Mucosa of descending colon (tissue), 3 donors: ENCODE measurements at places on chromosomes 7 and 10. TPM values are rescaled to one million over a fixed set of nuclear protein-coding genes. Genes with fewer than 3 reads are reported as not detected.

KLF14 gene
- total RNA-seq = 0.19 TPM

WASL gene
- 72.4 TPM for total RNA-seq

SAMD9 gene
- total RNA-seq = 22.6 TPM

CNNM1 gene
- total RNA-seq = 0.38 TPM

PAPOLB gene
- 0.06 TPM for total RNA-seq

RAB18 gene
- 131 TPM for total RNA-seq

MEST gene
- 42.6 TPM for total RNA-seq

LIPJ gene
- not detected for total RNA-seq
